ENCODE measurements at places on chromosomes 12 and 14.

DNA sequence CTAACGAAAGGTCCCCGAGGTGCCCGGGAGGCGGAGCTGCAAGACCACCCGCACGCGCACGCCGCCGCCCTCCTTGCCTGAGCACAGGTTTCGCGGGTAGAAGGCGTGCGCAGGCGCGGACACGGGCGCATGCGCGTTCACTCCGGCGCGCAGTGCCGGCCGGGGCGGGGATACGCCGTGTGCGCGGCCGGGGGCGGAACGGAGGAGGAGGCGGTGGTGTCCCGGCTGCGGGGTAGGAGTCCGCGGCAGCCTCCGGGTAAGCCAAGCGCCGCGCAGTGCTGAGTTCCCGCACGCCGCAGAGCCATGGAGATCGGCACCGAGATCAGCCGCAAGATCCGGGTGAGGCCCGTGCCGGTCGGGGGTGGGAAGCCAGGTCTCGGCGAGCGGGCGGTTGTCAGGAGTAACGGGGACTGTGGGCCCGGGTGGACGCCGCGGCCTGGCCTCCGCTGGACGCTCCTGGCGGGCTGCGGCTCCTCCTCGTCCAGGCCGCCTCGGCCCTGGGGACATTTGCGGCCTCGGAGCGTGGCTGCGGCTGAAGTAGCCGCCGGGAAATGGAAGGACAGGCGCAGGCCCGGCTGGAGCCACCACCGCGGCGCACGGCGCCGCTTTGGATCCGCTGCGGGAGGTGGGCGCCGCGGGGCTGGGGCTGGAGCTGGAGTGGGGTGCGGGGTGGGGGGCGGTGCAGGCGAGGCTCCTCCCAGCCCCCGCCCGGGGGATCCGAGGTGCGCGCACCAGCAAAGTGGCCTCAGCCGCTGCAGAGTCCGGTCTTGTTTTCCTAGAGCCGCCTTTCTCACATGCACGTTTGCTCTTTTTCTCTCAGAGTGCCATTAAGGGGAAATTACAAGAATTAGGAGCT is at the start of gene ZC3H14:
Gene ZC3H14 (plus strand): TSS at position 207 of the 856 bp plus-strand sequence. CDS start 97 bp downstream, at position 304.
- H3K4me1 ChIP-seq = peaks cover 40% of the 10 kb centered on the region
- H3K36me3 ChIP-seq = peaks cover 14% of the 10 kb centered on the region
- DNase-seq = peak; percentile 88
- H3K4me3 ChIP-seq = peak within 1 kb of the TSS; percentile 90
- H3K27me3 ChIP-seq = no peaks in the 10 kb centered on the region
- H3K27ac ChIP-seq = peak within 1 kb of the TSS; percentile 91

GRCh38 chr12:67716817-67717216 is 68.3 kb downstream of the DYRK2 start:
- no peak for DNase-seq
- no peak overlapping the region for H3K4me3 ChIP-seq
- H3K36me3 ChIP-seq = peaks cover 9% of the 10 kb centered on the region
- no peak overlapping the region for H3K27ac ChIP-seq

- no peak overlapping the region for H3K27ac ChIP-seq
- DNase-seq = no peak
- no peaks in the 10 kb centered on the region for H3K4me1 ChIP-seq
- H3K27me3 ChIP-seq = no peaks in the 10 kb centered on the region
Observed at GRCh38 chr14:28142400-28143015, 624.1 kb upstream of the FOXG1 start.

DNA sequence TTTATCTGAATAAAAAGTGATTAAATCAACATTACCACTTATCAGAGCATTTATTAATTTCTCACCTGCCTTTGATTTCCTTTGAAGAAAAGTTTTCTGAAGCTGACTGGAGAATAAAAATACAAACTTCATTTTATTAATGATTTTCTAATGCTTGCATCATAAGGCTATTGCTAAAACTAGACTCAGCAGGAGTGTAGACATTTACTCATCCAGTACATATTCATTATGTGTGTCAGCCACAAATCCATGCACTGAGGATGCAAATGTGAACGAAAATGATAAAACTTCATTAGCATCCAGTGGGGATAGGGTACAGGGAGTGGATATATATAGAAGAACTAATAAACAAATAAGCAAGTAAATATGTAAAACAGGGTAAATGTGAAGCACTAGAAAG is 74.6 kb downstream of the SLCO1B3 start:
- H3K27ac ChIP-seq = no peak overlapping the region
- no peak for DNase-seq
- H3K36me3 ChIP-seq = no peaks in the 10 kb centered on the region
- H3K4me1 ChIP-seq = no peaks in the 10 kb centered on the region
- H3K27me3 ChIP-seq = no peaks in the 10 kb centered on the region

DNA sequence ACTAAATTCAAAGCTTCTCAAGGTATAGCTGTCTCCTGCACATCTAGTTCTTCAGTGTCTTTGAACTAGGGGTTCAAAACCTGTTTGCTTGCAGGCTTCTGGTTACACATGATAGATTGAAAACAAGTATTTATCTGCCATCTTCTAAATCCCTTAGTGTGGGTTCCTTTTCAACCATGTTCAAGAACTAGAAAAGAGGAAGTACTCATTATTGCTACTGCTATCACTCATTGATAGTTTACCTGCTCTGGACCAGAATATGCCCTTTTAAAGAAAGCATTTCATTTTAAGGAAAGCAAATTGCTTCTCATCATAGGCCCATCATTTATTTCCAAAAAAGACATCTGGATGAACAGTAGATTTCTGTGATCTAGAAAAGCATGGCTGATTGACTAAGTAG is 37.1 kb upstream of the VSX2 start:
- H3K36me3 ChIP-seq = peaks cover 42% of the 10 kb centered on the region
- no peak for DNase-seq
- no peak overlapping the region for H3K4me3 ChIP-seq

DNA sequence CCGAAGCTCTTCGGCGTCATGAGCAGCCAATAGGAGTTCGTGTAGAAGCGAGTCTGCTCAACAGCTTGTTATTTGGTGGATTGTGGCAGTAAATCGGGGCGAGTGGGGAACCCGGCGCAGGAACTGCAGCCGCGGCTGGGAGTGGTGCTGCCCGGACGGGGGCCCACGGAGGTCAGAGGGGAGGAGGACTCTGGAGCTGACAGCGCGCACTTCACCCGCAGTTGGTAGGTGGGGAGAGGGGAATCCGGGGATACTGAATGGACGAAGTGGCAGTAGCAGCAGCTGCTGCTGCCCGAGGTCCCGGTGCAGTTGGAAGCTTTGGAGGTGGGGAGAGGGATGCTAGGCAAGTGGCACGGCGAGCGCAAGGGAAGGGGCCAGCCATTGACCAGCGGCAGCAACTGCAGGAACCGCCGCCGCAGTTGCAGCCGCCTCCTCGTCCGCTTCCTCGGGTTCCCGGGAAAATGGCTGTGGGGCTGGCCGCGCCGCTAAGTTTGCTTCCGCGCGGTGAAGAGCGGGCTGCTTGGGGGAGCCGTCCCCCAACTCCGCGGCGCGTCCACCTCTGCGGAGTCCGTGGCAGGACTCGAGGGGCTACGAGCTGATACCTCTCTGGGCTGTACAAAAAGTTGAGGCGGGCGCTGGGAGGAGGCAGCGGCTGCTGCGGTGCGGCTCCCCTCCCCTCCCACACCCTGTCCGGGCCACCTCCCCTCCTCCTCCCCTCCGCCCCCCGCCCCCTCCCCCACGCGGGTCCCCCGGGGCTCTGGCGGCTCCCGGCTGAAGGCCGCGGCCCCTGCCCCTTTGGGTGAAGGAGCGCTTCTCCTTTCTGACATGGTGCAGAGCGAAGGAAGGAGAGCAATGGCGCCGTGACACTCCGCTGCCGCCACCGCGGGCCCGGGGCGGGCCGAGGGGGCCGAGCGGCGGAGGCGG is at the start of gene ARID4A:
Gene ARID4A (plus strand): TSS at position 79 of the 924 bp plus-strand sequence. CDS start 1,300 bp downstream, outside the sequence.
- H3K27ac ChIP-seq = no peak within 1 kb of the TSS
- peaks cover 48% of the 10 kb centered on the region for H3K36me3 ChIP-seq
- no peaks in the 10 kb centered on the region for H3K27me3 ChIP-seq
- peak; percentile 47 for DNase-seq
- H3K4me3 ChIP-seq = no peak within 1 kb of the TSS

DNA sequence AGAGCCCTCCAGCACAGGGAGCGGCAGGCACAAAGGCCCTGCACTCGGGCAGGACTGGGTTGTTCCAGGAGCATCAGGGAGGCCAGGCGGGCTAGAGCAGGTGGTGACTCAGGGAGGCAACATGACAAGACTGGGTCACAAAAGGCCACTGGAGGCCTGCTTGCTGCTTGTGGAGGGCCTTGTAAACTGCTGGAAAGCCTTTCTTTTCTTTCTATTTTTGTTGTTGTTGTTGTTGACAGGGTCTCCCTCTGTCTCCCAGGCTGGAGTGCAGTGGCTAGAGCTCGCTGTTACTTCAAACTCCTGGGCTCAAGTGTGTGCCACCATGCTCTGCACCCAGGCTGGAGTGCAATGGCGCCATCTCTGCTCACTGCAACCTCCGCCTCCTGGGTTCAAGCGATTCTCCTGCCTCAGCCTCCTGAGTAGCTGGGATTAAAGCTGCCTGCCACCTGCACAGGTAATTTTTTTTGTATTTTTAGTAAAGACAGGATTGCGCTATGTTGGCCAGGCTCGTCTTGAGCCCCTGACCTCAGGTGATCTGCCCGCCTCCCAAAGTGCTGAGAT is 11.8 kb upstream of the RCOR1 start:
- no peak for DNase-seq
- H3K27ac ChIP-seq = no peak overlapping the region
- no peak overlapping the region for H3K4me3 ChIP-seq

DNA sequence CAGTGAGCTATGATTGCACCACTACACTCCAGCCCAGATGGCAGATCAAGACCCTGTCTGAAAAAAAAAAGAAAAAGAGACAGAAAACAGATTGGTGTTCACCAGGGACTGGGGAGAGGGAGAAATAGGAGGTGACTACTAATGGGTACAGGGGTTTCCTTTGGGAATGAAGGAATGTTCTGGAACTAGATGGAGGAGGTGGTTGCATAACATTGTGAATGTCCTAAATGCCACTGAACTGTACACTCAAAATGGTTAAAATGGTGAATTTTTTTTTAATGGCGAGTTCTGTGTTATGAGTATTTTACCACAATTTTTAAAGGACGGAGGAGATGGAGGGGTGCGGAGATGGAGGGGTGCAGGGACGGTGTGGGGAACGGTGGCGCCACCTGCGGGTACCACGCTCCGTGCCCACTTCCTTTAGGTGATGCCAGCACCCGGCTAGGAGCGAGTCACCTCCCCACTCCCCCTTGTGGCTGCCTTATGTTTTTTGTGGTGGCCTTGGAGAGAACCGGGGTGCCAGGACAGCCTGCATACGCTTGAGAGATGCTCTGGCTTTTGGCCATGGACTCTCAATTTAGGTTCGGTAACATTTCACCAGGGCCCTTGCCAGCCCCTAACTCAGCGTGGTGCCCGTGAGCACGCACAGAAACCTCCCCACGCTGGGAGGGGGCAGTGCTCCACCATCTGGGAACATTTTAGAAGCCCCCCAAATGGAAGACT is 16.1 kb downstream of the UBC start:
- peak overlapping the region; percentile 36 for H3K27ac ChIP-seq
- peaks cover 8% of the 10 kb centered on the region for H3K4me1 ChIP-seq
- H3K4me3 ChIP-seq = peak overlapping the region; percentile 38
- peak; percentile 57 for DNase-seq
- no peaks in the 10 kb centered on the region for H3K36me3 ChIP-seq

GRCh38 chr12:91778091-91778832 is 367.4 kb downstream of the BTG1 start:
- DNase-seq = no peak
- peak overlapping the region; percentile 76 for H3K4me3 ChIP-seq
- peaks cover 38% of the 10 kb centered on the region for H3K4me1 ChIP-seq
- H3K27me3 ChIP-seq = no peaks in the 10 kb centered on the region
- peak overlapping the region; percentile 91 for H3K27ac ChIP-seq

- DNase-seq = no peak
- H3K27me3 ChIP-seq = no peaks in the 10 kb centered on the region
- H3K4me1 ChIP-seq = peaks cover 34% of the 10 kb centered on the region
- peak overlapping the region; percentile 96 for H3K4me3 ChIP-seq
- peak overlapping the region; percentile 98 for H3K27ac ChIP-seq
Observed at GRCh38 chr14:61325166-61325565, 3.8 kb downstream of the PRKCH start.

- no peaks in the 10 kb centered on the region for H3K27me3 ChIP-seq
- DNase-seq = no peak
- no peak overlapping the region for H3K27ac ChIP-seq
- H3K36me3 ChIP-seq = no peaks in the 10 kb centered on the region
Observed at GRCh38 chr14:68587931-68588330, 204.9 kb downstream of the ZFP36L1 start.

DNA sequence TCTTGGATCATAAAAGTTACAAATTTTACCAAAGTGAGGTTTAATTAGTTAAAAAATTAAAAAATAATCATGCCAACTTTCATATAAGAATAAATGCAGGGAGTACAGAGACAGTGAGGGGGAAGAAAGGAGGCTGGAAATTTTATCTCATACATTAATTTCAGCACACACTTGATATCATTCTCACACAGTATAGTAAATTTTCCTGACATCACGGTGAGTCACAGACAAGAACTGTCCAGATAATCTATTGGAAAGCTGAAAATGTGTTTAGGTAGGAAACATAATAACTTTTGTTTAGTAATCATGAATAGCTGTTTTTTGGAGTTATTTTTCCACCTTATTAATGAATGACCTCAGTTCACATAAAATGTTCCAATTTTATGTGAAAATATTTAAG is 1204.8 kb downstream of the GALC start:
- no peak overlapping the region for H3K27ac ChIP-seq
- H3K4me3 ChIP-seq = no peak overlapping the region
- H3K4me1 ChIP-seq = no peaks in the 10 kb centered on the region
- no peak for DNase-seq

- no peaks in the 10 kb centered on the region for H3K27me3 ChIP-seq
- H3K36me3 ChIP-seq = peaks cover 2% of the 10 kb centered on the region
- no peak overlapping the region for H3K4me3 ChIP-seq
Observed at GRCh38 chr14:35051796-35052195, 5.7 kb downstream of the FAM177A1 start.

- no peaks in the 10 kb centered on the region for H3K36me3 ChIP-seq
- peaks cover 2% of the 10 kb centered on the region for H3K27me3 ChIP-seq
- H3K4me1 ChIP-seq = peaks cover 70% of the 10 kb centered on the region
Observed at GRCh38 chr12:121090586-121091514, 41.8 kb upstream of the P2RX7 start.

DNA sequence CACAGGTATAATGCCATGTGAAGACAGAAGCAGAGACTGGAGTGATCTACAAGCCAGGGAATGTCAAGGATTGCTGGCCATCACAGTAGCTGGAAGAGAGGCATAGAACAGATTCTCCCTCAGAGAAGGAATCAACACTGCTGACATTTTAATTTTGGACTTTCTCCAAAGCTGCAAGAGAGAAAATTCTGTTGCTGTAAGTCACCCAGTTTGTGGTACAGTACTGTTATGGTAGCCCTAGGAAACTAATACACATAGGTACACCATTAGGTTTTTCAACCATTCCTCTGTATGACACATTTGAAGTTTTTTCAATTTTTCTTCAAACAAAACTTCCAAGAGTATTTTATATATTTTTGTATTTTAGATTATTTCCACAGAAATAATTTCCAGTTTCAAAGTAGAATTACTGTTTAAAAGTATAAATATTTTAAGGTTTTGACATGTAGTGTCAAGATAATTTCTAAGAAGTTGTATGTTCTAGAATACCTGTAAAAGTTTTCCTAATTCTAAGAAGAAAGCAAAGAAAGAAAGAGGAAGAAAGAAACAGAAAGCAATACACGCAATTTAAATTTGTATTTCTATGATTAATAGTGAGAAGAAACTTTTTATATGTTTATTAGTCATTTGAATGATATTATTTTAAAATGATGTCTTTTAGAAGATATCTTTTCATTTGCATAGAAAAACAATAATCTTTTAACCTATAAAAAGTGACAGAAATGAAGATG is 64.9 kb upstream of the CATSPERB start:
- H3K27me3 ChIP-seq = no peaks in the 10 kb centered on the region
- no peak for DNase-seq
- peaks cover 14% of the 10 kb centered on the region for H3K4me1 ChIP-seq
- H3K27ac ChIP-seq = peak overlapping the region; percentile 37
- H3K36me3 ChIP-seq = peaks cover 72% of the 10 kb centered on the region
- H3K4me3 ChIP-seq = no peak overlapping the region

- no peak for DNase-seq
- no peaks in the 10 kb centered on the region for H3K36me3 ChIP-seq
Observed at GRCh38 chr12:131141514-131141913, 187.8 kb downstream of the ADGRD1 start.
